ENCODE measurements at places on chromosomes 6 and 20. TPM values are rescaled to one million over a fixed set of nuclear protein-coding genes. Genes with fewer than 3 reads are reported as not detected.

GRCh38 chr6:89118931-89119330, 1.1 kb upstream of the SRSF12 start:
- no peak for DNase-seq

CRISP2 gene
- not detected for total RNA-seq

GRCh38 chr20:42641886-42642285, 547.8 kb downstream of the PTPRT start:
- no peak for DNase-seq

DNA sequence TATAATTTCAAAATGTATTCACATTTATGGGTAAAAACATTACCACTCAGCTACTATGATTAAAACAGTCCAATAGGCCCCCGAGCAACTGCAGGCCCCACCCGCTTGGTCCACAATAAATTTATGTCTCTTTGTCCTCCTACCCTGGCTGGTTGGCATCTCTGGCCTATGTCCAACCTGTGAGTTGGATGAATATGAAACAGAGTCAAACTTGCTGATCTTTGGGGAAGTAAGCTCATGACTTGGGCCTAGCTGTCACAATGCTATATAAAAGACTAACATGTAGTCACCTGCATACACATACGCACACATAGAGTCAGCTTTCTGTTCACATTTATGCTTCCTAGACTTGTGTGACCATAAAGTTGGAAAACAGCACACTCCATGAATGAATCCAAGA, 20.5 kb downstream of the MAP7 start:
- no peak for DNase-seq

PIGU gene
- 10.0 TPM for total RNA-seq

GRCh38 chr20:63371291-63371865, 10.2 kb upstream of the CHRNA4 start:
- no peak for DNase-seq

DNA sequence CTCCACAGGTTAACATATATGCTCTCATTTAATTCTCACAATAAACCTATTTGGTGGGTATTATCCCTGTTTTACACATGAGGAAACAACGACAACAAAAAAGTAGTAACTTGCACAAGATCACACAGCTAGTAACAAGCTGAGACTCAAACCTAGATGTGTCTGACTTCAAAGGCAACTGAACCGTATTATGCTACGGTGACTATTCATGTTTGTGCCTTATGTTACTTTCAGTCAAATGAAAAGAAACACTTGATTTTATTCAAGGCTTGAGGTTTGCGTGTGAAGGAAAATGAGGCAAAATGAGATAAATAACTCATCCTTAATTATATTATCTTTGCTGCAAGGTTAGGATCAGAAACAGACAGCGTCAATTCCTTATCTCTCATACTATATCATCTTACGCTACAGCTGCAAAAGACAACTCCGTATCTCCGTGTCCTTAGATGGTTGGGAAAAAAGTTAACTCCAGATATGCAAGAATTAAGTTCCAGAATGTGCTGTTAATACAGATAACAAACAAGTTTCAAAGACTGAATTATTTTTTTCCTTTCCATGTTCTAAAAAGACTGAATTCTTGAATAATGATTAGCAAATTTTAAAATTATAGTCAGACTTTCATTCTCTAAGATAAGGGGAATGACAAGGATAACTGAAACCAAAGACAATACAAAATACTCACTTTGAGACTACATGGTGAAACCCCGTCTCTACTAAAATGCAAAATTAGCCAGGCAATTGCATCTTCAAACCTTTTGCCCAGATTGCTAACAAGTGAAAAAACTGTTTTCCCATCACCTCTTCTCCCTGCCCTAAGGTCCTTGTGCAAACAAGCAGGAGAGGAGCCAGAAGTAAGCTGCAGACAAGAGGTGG, 27.8 kb downstream of the STAU1 start:
- DNase-seq: no peak

DNA sequence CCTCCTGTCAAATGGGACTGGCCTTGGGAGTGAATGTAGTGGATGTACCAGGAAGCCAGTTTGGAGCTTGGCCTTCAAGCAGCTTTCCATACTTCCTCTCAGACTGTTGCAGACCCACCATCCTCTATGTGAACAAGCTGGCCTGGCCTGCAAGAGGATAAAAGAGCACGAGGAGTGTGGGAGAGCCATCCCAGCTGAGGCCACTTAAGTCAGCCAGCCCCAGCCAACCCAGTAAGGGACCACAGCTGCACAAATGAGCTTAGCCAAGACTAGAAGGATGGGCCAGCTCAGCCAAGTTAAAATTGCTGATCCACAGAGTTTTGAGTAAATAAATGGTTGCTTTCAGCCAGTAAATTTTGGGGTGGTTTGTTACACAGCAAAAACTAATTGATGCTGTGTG, 156.9 kb upstream of the SOX4 start:
- DNase-seq: no peak

- DNase-seq: peak; percentile 18
Observed at GRCh38 chr20:54086507-54087039, 16.2 kb upstream of the BCAS1 start.

DNA sequence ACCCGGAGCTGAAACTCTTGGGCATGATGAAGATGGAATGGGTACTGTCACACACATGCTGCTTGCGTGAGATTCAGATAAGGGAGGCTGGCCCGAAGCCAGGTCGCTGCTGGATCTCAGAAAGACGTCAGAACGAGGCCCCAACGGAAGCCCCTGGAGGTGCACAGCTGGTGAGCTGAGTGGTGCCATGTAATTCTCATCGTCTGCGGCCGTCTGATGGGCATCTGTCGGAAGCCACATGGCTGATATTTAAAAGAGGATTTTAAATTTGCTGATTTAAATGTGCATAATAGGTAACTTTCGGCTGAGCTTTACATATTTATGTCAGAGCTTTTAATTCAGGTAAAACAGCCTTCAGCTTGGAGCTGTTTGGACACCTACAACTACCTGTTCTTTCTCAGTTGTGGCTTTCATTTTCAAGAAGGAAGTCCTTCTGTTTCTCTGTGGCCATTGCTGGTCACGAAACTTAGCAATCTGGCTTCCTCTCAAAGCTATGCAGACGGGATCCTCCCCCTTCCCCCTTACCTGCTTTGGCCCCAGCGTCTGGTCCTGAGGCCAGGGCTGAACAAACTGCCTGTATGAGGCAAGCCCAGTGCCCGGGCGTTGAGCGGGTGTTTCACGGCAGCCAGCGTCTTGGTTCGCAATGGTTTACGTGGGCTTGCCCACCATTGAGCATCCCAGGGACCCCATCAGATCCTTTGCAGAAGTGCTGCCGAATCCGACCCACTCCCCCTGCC, 9.2 kb downstream of the SLCO4A1 start:
- DNase-seq: peak; percentile 64

- no peak for DNase-seq
Observed at GRCh38 chr6:16158943-16159557, 30.2 kb downstream of the MYLIP start.

GRCh38 chr6:26044140-26045064, 42.8 kb upstream of the HFE start:
- DNase-seq: peak; percentile 43

DNA sequence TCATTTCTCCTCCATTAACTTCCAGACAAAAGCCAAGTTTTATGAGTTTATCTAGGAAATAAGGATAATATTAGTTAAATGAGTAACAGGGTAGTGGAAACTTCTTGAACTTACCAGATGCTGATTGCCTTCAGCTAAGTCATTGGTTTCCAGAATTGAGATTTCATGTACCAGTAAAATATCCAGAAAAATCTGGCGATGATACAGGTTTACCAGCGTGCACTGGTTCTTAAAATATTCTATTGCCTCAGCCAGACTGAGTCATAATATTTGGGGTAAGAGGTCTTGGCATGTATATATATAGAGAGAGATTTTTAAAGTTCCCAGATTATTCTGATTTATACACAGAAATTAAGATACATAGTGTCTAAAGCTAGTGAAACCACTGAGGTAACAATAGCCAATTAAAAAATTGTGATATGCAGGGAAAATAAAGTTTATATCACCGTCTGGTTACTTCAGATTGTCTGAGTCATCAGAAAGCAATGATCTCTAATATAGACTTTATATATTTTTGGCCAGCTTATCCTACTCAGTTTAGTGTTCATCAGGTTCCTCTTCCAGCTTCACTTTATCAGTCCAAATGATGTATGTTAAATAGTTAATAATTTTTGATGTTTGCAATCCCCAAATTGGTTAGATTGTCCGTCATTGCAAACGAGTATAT, 39.5 kb upstream of the SDHAF4 start:
- DNase-seq: no peak

GRCh38 chr6:69976591-69977090, 110.3 kb downstream of the COL19A1 start:
- DNase-seq: no peak

- no peak for DNase-seq
Observed at GRCh38 chr6:144845186-144845585, 560.1 kb downstream of the UTRN start.

ANGPT4 gene
- total RNA-seq: not detected

- peak; percentile 0 for DNase-seq
Observed at GRCh38 chr6:50822078-50822476, 3.4 kb downstream of the TFAP2B start.

- peak; percentile 47 for DNase-seq
Observed at GRCh38 chr6:89351671-89352277, 748 bp downstream of the UBE2J1 start.

C20orf96 gene
- 1.9 TPM for total RNA-seq

OR2H2 gene
- total RNA-seq: not detected

SDC4 gene
- 129 TPM for total RNA-seq

MAS1 gene
- not detected for total RNA-seq

- DNase-seq: no peak
Observed at GRCh38 chr6:95169775-95170174, 407.6 kb upstream of the MANEA start.

MEP1A gene
- not detected for total RNA-seq

DNA sequence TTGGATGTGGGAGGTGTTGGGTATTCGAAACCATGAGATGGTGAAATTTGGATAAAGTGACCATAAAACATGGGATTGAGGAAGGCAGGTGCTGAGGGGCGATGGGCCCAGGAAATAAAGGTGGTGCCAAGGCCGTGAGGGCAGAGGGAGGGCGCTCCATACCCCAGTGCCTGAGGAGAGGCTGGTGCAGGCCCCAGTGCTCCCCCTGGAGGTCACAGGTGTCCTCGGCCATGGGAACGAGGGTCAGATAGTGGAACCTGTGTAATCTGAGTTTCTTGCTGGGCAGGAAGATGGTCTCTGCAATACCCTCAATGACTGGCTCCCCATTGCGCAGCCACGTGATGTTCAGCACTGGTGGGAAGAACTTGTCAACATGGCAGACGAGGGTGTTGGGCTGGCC, 16.2 kb downstream of the HLA-DPB1 start:
- peak; percentile 6 for DNase-seq

SIRPB1 gene
- total RNA-seq: not detected
